Amniotic epithelial cell (primary cell): ENCODE measurements at places on chromosomes 4 and X.

GRCh38 chrX:97895751-97896150 lies 1012.0 kb downstream of the RPA4 start:
- DNase-seq = peak; percentile 26

DNA sequence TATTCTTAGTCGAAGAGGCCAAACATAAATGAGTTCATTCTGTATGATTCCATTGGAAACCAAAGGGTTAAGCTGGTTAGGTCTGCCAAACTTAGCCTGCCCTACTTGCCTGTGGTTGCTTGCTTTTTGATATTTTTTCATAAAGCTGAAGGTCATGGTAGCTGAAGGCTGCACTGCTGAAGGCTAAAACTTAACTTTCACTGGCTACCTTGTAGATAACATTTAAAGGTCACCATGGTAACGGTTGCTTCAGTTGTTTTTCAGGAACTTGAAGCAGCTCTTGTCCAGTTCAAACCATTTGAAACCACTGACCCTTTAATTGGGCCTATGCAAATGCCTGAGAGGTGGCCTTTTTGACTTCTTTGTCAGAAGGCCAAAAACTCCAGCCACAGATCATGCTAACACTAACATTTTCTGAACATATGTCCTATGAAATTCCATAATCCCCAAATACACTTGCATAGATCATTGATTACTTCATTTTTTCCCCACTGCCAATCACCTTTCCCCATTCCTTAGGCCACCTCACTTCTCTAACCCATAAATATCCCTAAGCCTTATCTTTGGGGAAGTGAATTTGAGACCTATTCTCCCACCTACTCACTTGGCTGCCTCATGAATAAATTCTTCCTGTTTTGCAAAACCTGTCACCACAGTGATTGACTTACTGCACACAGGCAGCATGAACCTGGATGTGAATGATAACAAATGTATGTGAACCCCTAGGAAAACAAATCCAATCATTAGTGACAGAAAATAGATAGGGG lies 10.7 kb upstream of the SMIM10L2A start:
- DNase-seq = no peak

GRCh38 chrX:106588801-106589200 lies 23.0 kb upstream of the RADX start:
- DNase-seq = no peak

GRCh38 chr4:15888515-15888914 lies 50.0 kb downstream of the FGFBP1 start:
- peak; percentile 50 for DNase-seq

- peak; percentile 31 for DNase-seq
These were observed 17.3 kb downstream of the NIPAL1 start for GRCh38 chr4:48033825-48034413.

GRCh38 chr4:127518046-127518445 lies 114.7 kb upstream of the INTU start:
- no peak for DNase-seq
